ENCODE measurements at places on chromosomes 4 and X.

DNA sequence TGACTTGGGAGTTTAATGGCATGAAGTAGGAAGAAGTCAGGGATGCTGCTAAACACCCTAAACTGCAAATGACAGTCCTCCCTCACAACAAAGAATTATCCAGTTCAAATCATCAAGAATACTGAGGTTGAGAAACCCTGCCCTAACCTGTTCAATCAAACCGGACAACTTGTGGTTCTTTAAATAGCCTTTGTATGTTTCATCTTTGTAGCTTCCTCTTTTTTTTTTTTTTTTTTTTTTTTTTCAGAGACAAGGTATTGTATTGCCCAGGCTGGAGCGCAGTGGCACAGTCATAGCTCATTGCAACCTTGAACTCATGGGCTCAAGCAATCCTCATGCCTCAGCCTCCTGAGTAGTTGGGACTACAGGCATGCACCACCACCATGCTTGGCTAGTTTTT is 52.5 kb upstream of the TTC29 start:
- DNase-seq: no peak

DNA sequence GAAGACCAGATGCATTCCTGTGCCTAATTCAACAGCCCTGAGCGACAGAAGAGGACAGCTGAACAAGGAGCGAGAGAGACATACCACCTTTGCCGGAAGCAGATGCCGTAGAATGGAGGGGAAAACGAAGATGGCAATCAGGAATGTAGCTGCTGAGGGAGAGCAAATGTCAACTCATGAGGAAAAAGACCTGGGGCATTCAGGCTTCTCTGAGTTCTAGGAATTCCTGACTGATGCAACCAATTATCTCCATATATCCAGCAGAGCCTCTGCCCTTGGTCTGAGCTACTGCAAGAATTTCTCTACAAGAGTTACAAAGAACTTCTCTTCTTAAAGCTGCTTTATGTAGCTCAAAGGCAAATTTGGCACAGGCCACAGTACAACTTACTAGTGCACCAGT is 40.5 kb upstream of the INPP4B start:
- DNase-seq: no peak

GRCh38 chr4:150063128-150063527 is 15.1 kb upstream of the DCLK2 start:
- no peak for DNase-seq

- DNase-seq: no peak
Measured at GRCh38 chr4:162727232-162727631, 439.5 kb downstream of the NAF1 start.

DNA sequence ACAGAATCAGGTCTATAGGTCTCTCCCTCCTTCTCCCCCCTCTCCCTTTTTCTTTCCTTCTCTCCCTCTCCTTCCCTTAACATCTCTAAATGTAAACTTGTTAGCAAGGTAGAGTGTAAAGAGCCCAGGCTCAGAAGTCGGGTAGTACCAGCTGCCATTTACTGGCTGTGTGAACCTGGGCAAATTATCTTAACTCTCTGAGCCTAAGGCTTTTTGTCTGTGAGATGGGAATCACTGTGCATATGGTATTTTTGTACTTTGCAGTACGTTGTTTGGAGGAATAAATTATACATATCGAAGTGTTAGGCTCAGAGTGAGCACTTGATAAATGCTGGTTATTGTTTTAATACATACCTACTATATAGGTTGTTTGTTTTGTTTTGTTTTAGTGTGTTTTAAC is 154.0 kb downstream of the RBMX2 start:
- DNase-seq: no peak

DNA sequence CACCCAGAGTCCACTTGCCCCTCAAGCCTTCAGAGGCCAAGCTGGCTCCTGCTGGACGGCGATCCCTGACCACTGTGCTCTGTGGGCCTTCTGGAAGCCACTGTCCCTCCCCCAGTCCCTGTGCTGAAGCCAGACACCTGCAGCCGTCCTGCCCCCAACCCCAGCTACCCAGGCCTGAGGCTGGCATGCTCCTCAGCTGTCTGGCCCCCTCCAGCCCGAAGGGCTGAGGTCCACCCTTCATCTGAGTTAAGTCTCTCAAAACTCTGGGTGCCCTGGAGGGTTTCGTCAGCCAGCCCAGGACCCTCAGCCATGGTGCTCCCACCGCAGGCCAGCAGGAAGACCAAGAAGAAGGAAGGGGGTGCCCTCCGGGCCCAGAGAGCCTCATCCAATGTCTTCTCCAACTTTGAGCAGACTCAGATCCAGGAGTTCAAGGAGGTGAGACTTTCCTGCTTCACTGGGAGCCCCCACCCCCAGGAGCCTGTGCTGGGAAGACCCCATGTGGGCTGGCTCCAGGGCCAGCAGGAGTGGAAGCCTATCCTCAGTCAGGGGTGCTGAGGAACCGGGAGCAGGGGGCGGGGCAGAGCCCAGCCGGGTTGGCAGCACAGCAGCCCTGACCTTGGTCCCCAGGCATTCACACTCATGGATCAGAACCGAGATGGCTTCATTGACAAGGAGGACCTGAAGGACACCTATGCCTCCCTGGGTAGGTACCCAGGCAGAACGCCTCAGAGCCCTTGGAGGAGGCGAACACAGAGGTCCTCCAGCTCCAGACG is 4.2 kb downstream of the MYL5 start:
- DNase-seq: no peak

- no peak for DNase-seq
Measured at GRCh38 chr4:123821861-123822260, 425.3 kb downstream of the SPRY1 start.

- DNase-seq: no peak
Measured at GRCh38 chr4:185149392-185149791, 6.3 kb downstream of the SLC25A4 start.

DNA sequence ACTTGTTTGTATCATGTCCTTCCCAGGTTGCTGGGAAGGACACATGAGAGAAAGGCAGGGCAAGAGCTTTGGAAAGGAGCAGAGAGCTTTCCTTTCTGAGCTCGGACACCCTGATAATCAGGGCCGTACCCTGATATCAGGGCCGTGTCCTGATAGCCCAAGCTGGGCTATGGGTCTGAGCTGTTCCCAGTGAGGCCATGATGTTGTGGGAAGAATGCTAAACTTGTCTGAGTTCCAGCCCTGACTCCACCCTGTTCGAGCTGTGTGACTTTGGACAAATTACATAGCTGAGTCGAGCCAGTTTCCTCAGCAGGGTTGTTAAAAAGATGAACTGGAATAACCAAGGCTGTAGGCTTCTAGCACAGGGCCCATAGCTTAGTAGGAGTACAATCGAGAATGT is 3.3 kb upstream of the CXCR3 start:
- DNase-seq: no peak

- DNase-seq: no peak
Measured at GRCh38 chrX:144637731-144638130, 609.6 kb upstream of the SPANXN1 start.

DNA sequence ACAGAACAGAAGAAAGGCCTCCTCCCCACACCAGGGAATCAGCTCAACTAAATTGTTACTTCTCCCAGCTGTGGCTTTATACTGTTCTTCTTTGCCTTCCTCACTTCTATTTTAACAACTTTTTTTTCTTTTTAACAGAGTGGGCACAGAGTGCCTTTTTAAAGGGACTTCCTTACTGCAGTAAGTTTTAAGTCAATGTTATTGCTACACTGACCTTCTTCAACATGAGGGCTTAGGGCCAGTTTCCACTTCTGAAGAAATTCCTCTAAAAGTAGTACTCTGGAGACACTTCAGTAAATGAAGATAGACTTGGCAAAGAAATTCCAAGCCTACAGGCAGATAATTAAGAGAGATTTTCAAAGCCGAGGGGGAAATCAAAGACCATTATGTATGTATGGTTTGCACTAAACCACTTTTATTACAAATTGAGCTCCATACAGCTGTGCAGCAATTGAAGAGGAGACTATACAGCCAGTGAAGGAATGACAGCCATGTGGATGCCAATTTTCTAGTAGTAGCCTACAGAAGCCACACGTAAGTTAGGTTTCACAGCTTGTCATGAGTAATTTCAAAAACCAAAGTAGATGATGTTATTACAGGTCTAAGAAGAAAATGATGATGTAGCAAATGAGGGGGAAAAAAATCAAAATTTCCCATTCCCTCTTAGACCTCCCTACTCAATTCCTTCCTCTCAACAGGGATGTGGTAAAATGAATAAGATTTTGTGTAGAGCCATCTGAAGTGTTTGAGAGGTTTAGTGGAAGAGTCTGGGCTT is 36.9 kb upstream of the RASGEF1B start:
- DNase-seq: no peak

- no peak for DNase-seq
Measured at GRCh38 chrX:33726281-33727160, 405.6 kb downstream of the FAM47A start.

DNA sequence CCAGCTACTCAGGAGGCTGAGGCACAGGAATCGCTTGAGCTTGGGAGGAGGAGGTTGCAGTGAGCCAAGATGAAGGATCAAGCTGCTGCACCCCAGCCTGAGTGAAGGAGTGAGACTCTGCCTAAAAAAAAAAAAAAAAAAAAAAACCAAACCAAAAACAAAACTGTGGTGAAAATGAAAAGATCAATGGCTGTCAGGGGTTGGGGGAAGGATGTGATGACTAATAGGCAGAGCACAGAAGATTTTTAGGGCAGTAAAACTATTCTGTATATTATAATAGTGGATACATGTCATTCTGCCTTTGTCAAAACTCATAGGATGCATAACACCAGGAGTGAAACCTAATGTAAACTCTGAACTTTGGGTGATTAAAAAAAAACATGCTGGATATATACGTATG is 69.9 kb upstream of the ELOVL6 start:
- DNase-seq: no peak

DNA sequence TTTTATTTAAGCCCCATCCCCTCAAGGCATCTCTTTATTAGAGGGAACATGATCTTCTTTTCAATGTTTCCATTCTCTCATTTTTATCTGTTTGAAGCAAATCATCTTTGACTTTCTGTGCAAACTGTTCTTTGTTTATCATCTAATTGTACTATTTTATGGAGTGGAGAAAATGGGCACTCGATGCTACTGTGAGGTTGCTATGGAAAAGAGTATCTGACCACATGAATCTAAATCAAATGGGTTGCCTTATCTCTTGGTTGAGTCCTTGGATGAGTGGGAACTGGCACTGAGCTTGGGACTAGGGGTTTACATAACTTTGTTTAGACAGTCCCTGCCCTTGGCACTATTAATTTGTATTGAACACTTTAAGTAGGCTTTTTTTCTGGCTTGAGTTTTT is 9.1 kb downstream of the OCRL start:
- DNase-seq: no peak

GRCh38 chr4:185380320-185380719 is 15.4 kb downstream of the LRP2BP start:
- DNase-seq: no peak

DNA sequence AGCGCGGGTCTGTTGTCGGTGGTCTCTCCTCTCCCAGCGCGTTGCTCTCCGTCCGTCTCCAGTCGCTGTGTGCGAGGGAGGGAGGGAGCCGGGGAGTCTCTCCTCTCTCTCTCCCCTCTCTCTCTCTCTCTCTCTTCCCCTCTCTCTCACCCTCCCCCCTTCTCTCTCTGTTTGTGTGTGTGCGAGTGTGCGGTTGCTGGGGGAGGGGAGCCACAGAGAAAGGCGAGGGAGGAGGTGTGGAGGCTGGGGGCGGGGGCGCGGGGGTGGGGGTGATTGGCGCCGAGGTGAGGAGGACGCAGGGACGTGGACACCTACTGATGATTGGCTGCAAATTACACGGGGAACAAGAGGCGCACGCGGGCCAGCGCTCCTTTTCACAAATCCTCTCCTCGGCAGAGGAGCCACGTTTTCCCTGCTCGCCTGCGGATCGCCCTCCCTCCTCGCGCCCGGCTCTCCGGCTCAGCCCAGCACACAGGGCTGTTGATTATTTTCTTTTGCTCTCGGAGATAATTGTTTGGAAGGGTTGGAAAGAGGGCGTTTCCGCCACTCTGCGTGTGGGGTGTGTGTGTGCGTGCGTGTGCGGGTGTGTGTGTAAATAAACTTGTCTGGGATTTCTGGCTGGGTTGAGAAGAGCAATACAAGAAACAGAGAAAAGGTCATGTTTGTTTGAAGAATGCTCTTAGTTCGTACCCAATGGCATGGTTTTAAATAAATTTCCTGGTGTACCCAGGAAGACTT is at the start of gene CXXC4:
Gene CXXC4 (minus strand): TSS at position 73 of the 738 bp plus-strand sequence. CDS start 3,092 bp downstream, outside the sequence.
- DNase-seq: peak; percentile 85

GRCh38 chr4:123846092-123846491 is 449.5 kb downstream of the SPRY1 start:
- DNase-seq: no peak

- DNase-seq: no peak
Measured at GRCh38 chr4:183391204-183391603, 53.2 kb upstream of the CDKN2AIP start.

- no peak for DNase-seq
Measured at GRCh38 chr4:185998791-185999190, 70.2 kb upstream of the TLR3 start.

GRCh38 chr4:159017323-159018026 is 85.4 kb upstream of the RAPGEF2 start:
- DNase-seq: no peak

DNA sequence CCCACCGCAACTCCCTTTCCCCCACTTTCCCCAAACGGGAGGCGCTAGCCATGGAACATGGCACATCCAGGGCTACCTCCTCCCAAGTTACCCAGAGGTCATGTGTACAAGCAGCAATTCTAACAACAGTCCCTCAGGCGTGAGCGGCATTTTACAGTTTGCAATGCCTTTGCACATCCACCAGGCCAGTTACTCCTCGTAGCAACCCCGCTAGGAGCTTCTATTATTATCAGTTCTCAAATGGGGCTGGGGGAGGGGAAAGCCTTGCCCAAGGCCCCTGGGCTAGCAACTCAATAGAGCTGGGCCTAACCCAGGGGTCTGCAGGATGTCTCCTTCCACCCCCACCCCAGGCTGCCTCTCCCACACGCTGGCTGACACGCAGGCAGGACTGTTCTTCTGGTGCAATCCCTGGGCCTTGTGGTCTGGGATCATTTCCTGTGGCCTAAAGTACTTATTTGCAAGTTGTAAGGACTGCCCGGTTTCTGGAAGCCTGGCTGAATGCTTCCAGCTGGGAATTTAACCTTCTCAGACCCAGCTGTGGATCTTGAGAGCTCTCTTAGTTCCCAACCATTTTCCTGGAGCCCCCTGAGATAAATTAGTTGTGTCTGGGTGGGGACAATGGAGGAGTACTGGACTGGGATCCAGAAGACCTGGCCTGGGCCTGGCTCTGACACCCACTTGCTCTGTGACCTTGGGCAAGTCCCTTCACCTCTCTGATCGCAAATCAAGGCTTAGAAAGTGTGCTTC is 27.7 kb downstream of the PJA1 start:
- no peak for DNase-seq

GRCh38 chr4:121658125-121658524 is 38.7 kb downstream of the ANXA5 start:
- no peak for DNase-seq

GRCh38 chr4:1227816-1228215 is 21.1 kb downstream of the CTBP1 start:
- no peak for DNase-seq

DNA sequence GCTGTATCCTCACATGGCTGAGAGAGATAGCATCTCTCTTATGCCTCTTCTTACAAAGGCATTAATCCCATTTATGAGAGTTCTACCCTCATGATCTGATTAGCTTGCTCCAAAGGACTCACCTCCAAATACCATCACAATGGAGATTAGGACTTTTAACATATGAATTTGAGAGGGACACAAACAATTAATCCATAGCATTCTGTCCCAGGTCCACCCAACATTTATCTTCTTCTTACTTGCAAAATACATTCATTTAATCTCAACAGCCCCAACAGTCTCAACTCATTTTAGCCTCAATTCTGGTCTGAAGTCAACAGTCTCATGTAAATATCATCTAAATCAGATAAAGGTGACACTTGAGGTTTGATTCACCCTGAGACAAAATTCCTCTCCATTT is 555.4 kb downstream of the RAB28 start:
- DNase-seq: no peak

GRCh38 chrX:9301836-9302235 is 163.0 kb upstream of the TBL1X start:
- DNase-seq: no peak
